ENCODE measurements at places on chromosomes 1 and 21.

DNA sequence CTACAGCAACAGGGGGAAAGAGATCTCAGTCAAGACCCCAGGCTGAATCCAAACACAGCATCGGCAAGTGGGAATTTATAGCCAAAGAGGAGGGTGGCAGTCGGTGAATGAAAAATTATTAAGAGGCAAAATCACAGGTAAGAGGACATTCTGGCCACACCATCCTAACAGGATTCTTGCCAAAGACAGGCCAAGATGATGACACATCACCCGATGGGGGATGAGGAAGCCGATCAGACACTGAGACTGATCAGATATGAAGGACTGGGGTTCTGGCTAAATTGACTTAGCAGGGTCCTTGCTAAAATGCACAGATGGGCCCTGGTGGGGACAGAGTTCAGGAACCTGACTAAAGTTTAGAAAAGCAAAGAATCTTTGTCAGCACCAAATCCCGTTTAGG is 402.2 kb downstream of the SMYD3 start:
- no peak for DNase-seq

DNA sequence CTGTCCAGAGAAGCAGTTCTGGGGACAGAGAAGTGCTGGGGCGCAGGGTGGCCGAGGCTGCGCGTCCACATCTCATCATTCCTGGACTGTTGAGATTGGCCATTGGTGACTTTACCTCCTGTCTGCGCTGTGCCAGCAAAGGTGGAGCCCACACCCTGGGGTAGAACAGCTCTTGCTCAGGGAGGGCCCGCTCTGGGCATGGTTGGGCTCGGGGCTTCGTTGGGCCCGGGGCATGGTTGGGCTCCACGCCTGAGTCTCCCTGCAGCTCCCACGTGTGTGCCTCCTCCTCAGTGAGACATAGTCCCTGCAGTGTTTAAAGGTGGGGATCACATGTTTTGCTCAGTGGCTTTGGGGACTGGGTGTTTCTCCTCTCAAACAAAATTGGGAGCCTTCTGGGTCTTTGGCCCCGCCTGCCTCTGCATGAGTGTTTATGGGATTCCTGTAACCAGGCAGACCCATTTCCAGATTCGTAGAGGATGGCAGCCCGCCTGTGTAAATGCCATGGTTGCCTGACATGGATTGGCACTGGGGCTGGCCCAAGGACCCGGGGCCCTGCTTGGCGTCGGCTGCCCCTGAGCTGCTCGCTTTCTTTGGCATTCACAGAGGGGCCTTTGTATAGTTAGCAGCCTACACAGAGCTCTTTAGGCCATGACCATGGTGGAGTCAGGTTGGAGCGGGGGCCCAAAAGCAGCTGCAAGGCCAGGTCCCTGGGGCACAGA is 104.6 kb downstream of the TLR5 start:
- DNase-seq, result no peak

- DNase-seq, result no peak
Measured at GRCh38 chr1:108357802-108358201, 92.3 kb upstream of the NBPF6 start.

GRCh38 chr1:155106862-155107261 is 20.8 kb upstream of the EFNA1 start:
- no peak for DNase-seq

Data from upper lobe of right lung (tissue), 1 donor.